NCI-H187 (cell line): ENCODE measurements at places on chromosomes 7 and 10.

DNA sequence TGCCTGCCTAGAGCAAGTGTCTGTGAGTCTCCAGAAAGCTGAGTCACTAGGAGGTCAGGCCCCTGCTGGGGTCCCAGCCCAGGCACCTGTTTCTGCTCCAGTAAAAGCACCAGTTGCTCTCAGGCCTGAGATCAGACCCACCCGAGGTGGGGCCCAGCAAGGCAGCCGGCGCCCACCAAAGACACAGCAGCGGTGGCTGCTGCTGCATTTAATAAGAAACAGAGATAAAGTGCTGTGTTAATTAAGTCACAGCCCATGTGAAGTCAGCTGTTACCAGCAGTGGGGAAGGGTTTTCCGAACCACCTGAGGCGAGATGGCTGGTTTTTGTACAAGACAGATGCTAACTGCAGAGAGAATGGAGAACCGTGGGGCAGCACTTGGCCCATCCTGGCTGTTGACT is 12.1 kb upstream of the LRRC18 start:
- DNase-seq: no peak

GRCh38 chr7:50658696-50659095 is 93.5 kb upstream of the DDC start:
- DNase-seq: no peak

- DNase-seq: no peak
Observed at GRCh38 chr10:88755753-88756152, 4.1 kb upstream of the LIPN start.

GRCh38 chr7:138613630-138614029 is 87.5 kb downstream of the SVOPL start:
- DNase-seq: no peak

GRCh38 chr10:5537684-5538083 is 12.9 kb downstream of the CALML3 start:
- no peak for DNase-seq

GRCh38 chr10:118783776-118784545 is 29.2 kb upstream of the CACUL1 start:
- DNase-seq: no peak

- no peak for DNase-seq
Observed at GRCh38 chr7:138137423-138138171, 61.3 kb downstream of the AKR1D1 start.

DNA sequence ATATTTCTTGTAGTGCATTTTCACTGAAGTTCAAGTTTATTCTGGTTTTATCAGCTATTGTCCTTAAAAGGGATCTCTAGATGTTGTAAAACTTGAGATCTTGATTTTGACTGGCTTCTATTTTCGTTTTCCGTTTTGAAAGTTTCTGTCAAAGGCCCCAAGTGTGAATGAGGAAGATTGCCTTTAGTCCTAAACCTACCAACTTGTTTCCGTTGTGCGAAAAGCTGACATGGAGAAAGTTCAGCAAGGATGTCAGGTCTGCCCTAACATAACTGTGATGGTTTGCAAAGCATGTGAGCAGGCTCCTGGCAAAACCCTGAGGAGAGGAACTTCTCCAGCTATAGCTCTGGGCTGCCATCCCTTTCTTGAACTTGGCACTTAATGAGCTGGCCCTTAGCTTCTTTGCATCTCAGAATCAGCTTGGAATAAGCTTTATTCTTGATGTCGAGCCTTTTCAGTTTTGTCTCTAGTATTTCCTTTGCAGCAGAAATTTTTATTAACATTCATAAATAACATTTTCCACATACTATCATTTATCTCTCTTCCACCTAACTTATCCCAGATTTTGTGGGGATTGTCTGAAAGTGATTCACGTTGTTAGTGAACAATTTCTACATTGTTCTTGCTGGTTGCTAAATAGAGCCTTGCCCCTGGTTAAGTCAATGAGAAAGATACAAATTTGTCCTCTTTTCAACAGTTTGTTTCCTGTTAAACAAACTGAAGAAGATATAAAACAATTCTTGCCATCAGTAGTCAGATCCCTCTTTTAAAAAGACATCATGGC is 559.4 kb downstream of the SUGCT start:
- DNase-seq: no peak

- no peak for DNase-seq
Observed at GRCh38 chr10:53748319-53748718, 975.7 kb upstream of the MBL2 start.

GRCh38 chr10:30967650-30968410 is 63.8 kb downstream of the ZNF438 start:
- no peak for DNase-seq

DNA sequence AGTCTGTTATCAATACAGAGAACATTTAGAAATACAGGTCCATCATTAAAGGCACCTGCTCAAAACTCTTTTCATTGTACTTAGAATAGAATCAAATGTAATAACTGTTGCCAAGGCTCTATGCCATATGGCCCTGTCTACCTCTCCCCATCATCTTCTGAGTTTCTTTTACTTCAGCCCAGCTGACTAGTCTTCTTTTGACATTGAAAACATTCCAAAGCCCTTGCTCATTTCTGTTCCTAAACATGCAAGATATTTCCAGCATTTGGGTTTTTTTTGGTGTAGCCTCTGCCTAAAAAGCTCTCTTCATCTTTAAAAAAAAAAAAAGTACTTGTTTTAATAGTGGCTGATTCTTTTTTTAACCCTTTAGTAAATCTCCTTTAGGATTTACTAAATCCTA is 165.5 kb upstream of the SMIM30 start:
- DNase-seq: no peak

DNA sequence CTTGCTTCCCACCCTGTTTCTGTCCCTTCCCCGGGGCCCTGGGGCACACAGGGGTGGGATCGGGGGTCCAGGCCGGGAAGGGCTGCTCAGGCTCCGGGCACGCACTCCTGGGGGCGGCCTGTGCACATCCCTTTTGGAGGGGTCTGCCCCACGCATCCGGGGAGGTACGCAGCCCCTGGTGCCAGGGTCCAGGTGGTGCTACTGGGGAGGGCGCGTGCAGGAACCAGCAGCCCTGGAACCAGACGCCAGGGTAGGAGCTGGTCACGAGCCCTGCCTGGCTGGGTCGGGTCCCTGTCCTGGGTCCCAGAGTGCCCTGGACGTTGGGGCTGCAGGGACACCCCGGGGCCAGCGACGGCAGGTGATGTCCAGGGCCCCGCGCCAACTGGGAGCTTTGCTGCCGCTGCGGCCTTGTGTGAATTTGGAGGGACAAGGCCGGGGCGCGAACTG is 53.4 kb downstream of the GLRX3 start:
- no peak for DNase-seq

DNA sequence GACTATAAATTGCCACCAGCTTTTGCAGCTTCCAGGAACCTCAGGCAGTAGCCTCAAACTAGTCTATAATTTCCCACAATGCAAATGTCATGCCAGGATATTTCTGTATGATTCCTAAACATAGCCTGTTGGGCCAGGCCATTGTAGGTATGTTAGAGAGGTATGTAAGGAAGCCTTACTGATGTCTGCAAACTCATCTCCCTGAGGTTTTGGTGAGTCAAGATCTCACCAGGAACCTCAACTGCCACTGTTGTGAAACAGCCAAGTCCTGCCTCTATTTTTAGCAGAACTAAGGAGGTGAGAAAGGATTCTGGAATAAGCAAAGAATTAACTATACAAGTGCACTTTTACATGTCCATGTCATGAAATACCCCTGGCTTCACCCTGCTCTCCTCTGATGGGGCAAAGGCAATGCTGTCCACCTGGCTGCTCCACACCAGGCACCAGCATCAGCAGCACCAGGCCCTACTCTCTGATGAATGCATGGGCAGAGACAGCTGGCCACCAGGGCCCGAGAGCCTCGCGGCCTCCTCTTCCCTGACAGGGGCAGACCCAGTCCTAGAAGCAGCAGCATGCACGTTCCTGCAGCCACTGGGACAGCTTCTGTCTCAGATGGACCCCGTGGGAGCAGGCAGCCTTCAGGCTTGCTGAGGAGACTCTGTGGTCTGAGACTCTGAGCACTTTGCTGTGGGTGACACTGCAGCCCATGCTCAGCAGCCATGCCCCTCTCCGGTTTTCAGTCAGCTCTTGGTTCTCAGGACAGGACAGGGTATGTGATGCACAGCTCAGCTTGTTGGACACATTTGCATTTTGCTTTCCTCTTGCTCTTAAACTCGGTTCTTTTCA is 147.3 kb downstream of the ZMYND11 start:
- no peak for DNase-seq

DNA sequence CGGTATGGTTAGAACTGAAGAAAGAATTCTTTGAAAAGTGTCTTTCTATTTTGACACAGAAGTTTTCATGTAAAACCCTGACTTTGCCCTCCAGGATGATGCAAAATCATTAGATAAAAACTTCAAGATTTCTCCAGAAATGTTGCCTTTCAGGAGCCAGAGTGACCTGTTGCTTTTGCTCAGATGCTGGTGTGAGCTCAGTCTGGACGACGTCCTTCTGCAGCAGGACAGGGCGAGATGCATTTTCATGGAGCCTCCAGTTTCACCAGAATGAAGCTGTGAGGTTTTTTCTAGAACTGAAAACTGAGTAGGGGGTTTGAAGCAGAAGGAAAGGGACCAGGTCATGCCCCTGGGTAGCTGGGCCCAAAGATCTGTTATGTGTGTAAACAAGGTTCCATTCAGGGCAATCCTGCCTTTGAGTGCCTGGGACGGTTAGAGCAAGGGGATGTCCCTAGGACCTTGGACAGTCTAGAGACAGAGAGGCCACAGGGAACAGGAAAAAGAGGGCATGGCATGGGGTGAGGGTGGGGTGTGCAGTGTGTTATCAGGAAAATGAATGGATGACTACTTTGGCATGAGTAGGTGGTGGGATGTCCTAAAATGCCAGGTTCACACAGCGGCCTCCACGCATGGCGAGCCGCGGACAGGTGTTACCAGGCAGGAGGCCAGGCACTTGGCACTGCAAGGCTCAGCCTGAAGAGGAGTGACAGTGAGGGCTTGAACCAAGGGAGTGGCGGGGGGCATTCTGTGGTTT is 356.3 kb downstream of the CXCL12 start:
- no peak for DNase-seq

DNA sequence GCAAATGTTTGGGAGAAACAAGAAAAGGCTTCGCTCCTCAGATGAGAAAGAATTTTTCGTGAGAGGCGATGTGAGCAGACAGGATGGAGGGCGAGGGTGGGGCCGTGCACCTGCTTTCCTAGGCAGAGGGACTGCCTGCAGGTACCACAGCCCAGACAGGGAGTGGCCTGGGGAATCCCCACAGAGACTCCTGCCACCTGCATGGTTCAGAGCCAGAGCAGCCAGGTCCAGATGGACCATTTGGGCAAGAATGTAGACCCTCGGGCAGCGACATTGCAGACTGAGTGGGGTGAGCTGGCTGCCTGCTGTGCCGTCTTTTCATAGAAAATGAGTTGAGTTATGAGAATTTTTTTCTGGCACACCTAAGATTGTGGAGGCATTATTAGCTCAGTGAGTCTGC is 216.8 kb downstream of the SNX10 start:
- peak; percentile 66 for DNase-seq

GRCh38 chr10:33618196-33618595 is 283.7 kb upstream of the NRP1 start:
- no peak for DNase-seq

GRCh38 chr10:67618116-67618515 is 77.9 kb downstream of the CTNNA3 start:
- DNase-seq: no peak

DNA sequence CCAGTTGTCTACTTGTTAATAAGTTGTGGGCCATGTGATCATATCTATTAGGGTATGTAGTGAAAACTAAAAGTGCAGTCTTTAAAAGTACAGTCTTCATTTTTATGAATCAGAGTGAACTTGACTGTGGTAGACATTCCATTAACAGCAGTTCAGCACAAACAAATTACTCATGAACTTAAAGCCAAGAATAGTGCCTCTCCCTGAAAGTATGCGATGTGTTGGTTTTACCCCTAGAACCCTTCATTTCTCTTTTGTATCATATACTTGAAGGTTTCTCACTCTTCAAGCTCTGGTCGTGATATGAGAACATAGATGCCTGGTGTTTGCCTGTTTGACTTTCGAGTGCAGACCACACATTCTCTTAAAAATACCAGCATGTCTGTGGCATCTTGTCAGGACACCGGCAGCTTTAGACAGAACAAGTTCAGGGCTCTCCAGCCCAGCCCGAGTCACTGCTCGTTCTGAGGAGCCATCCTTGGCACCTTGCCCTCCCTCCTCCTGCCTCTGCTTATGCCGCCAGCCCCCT is 159.3 kb downstream of the LCOR start:
- no peak for DNase-seq

DNA sequence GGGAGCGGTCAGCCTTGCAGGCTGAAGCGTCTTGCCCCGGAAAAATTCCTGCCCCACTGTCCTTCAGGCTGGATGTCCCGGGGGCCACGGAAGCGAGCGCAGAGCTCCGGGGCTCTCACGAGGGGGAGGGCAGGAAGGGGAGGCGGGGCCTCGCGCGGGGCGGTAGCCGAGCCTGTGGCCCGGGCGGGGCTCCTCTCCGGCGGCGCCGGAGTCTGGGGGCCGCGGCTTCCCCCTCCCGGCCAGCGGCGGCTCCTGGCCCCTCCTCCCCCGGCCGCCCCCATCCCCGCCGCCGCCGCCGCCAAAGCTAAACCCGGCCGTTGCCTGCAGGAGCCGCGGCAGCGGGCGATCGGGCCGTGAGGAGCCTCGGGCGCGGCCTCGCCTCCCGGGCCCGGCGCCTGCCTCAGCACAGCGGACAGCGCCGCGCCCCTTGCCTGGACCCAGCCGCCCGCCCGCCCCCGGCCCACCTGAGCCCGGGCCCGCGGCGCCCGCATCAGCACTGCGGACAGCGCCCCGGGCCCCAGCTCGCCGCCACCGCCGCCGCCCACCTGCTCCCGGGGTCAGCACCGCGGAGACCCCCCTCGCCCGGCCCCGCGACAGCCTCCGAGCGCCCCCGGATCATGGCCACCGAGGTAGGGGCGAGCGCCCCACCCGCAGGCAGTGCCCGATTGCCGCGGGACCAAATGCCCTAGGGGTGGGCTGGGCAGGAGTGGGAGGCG is at the start of gene GOLGA7B:
Gene GOLGA7B, plus strand, starts transcription at position 157 of the 716 bp plus-strand sequence. Its CDS starts 461 bp downstream, at position 618.
- DNase-seq: peak; percentile 12

DNA sequence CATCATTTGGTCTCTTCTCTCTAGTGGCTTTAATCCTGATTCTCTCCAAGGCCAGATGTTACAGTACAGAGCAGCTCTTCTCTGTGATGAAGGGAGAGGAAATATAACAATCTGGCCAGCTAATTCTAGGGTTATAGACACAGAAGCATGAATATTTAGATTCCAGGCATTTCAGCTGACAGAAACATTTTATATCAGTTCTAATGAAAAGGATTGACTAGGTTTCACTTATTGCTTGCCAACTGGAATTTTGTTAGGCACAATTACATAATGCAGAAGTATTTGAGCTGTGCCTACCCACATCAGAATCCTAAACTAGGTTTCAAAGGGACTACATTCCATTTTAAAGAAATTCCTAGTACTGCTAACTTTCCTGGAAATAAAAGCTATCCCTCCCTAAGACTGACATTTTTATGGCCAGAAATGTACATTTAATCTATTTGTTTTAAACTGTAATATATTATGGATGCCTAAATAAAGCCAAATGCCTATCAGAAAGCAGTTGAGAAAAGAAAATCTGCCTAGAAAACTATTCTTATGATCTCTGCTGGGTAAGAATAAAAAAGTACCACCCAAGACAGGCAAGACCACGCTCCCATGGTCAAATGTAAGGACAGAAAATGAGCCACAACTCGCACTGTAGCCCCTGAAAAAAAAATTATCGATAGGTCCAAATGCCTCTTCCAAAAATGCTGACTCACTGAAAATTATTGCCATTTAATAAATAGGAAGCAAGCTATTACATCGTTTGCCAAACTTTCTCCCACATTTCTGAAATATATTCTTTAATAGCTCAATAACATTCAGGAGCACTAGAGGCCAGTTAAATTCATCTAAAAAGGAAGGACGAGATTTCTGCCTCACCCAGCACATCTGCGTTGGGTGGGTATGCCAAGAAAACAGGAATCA is 498.1 kb downstream of the KCNMA1 start:
- DNase-seq: no peak
